ENCODE measurements at places on chromosomes 16 and 17.

- DNase-seq = no peak
Observed at GRCh38 chr17:59727817-59728533, 20.5 kb downstream of the VMP1 start.

DNA sequence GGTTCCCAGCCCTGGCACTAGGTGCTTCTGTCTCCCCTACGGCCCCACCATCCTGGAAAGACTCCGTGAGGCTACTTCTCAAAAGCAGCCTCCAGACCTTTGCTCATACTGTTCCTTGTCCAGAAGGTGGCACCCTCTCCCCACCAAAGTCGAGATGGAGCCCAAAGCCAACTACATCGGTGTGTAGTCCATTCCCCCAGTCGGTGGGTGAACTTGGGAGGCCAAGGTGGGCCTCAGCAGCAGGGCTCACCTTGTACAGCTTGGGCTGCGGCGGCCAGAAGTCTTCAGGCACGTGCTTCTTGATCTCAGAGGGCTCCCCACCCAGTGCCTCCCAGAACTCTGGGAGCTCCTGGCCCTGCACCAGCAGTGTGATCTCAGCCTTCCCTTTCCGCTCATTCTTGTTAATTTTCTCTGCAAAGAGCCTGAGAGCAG, 10.2 kb downstream of the FLII start:
- peak; percentile 74 for DNase-seq

- DNase-seq = peak; percentile 42
Observed at GRCh38 chr17:43411369-43411677, 12.5 kb downstream of the ARL4D start.

DNA sequence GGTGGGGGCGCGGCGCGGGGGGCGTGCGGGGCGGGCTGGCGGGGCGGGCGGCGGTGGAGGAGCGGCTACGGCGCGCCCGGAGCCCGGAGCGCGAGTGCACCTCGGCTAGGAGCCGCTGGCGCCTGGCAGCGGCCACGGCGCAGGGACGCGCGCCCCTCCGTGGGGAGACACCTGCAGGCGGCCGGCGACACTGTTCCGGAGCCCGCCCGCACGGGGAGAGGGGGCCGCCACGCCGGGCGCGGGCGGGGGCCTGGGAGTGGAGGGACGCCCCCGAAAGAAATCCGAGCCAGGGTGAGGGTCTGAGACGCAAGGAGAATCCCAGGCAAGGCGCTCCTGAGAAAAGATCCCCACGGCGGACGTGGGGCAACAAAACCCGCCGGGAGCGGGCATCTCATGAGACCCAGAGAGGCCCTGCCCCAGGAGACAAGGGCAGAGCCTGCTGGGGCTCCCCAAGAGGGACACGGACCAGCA, at the start of gene GSG1L:
TSS of gene GSG1L (minus strand) at position 124 of the 471 bp plus-strand sequence. CDS start 290 bp downstream, outside the sequence.
- peak; percentile 23 for DNase-seq

DNA sequence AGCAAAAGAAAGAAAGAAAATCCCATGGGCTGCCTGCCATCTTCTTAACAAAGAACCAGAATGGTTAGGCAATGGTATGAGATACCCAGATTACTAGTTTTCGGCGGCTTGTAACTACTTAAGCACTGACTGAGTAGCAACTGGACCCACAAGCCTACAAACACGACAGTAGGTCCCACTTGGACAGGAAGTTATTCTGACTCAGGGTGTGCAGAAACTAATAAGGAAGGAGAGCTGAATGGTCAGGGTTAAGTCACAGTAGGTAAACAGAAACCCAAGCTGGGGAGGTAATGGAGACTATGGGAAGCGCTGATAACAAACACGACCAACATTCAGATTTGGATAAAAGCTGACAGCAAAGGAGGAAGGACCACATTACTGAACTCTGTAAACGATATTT, 10.4 kb upstream of the HLF start:
- DNase-seq = no peak

DNA sequence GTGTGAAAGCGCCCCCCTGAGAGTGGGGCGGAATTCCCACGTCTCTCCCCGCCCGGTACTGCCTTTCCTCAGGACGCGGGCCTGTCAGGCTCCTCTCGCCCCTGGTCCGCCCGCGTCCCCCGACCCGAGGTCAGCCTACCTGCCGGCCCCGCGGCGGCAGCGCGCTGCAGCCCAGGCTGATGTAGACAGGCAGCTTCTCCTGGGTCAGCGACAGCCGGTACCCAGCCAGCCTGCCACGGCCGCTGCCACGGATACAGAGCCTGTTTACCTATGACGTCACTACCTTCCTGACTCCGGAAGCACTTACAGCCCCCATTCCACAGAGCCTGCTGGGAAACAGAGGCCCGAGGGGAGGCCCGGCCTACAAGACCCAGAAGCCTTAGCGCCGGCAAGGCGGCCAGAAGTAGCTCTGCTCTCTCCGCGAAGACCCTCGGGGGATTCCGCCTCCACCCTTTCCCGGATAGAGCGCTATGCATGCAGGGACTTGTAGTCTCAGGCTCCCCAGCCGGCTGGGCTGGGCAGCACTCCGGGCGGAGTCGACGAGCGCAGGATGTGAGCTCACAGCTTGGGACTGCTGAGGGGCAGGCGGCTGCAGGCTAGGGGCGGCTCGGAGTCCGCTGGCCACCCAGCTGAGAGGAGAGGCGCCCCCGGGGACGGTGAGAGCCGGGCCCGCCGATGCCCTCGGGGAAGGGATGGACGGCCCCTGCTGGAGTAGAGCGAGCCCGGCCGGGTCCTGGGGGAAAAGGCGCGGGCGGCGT, at the start of the genes IFT20 and TNFAIP1:
TSS of gene IFT20 (minus strand) at position 272 of the 758 bp plus-strand sequence. CDS start 3,487 bp downstream, outside the sequence.
TSS of gene TNFAIP1 (plus strand) at position 561 of the 758 bp plus-strand sequence. CDS start 3,761 bp downstream, outside the sequence.
- DNase-seq = peak; percentile 100

GRCh38 chr17:57876866-57877237, 27.0 kb upstream of the MRPS23 start:
- no peak for DNase-seq
